Stromal cell of bone marrow (primary cell): ENCODE measurements at places on chromosomes 11 and 22.
A peak's percentile ranks its signal among the peaks of the same experiment; 100 is the strongest.

- no peak for DNase-seq
Observed at GRCh38 chr11:13327421-13327820, 49.8 kb downstream of the BMAL1 start.

GRCh38 chr11:2864901-2865300 lies 20.7 kb downstream of the CDKN1C start:
- no peak for DNase-seq

DNA sequence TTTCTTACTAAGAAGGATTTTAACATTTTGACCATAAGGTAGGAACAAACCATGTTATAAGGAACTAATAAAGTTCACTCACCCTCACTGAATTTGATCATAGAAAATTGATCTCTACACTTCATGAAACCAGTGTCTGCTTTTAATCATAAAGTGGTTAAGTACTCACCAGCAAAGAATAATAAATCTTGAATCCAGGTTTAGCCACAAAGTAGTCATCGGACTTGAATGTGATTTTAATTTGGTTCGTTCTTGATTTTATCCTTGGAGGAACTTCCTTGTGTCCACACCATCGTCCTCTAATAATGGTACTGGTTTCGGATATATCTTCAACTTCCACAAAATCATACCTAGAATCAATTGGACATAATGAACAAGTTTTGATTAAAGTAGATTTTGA lies 40.5 kb upstream of the DDI1 start:
- no peak for DNase-seq

DNA sequence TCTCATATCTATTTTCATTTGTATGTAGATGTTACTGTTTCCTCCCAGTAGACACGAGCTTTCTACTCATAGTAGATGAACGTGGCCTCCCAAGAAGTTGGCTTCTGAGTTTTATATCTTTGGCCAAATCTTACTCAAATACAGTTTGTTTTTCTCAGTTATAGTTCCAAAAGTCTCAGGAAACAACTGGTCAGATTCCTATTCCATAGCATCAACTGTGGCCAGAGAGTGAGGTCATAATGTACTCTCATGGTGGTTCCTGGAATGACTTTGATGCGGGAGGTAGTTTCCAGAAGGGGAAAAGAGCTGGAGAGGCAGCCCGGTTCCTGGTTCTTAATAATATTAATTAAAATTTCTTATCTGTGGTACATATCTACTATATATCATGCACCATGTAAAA lies 77.3 kb downstream of the SLC17A6 start:
- DNase-seq, result no peak

DNA sequence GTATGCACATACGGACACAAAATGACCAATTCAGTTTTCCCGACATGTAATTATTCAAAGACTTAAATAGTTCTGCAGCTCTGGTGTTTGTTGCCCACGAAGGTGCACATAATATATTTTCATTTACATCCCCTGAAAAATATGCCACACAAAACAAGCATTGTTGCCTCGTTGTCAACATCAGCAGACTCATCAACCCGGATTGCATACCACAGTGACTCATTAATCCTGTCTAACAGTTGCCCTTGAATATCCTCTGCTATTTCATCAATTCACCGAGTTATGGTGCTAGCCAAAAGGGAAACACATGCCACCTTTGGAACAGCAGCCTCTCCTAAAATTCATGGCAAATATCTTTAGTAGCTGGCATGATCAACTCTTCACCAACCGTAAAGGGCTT lies 582.2 kb downstream of the LRRC4C start:
- no peak for DNase-seq

DNA sequence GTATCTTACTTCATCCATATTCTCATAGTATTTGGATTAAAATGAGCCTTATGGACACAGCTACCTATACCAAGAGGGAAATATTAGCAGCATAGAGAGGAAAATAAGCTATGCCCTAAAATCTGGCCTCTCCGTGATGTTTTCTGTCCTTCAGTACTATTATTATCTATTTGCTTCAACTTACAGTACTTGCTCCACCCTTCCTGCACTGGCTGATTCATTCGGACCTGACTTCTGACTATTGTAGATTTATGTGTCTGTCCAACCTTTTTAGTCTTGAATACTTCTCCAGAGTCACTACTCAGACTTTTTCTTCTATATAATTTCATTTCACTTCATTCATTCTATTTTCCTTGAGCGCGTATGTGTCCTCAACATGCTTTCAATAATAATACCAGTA lies 45.1 kb upstream of the SESN3 start:
- DNase-seq, result no peak

DNA sequence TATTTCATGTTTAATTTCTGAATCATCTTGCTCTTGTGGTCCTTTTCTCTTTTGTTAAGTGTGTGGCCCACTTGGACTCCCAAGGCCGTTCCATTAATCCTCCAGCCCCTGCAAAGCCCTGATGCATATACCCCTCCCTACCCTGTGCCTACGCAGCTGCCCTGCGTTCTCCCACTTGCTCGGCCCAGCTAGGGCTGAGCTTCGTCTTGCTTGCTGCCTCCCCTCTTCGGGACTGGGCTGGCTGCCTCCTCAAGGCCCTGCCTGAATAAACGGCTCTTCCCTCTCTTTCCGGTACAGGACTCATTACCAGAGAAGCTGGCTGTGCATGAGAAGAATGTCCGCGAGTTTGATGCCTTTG lies 28.5 kb downstream of the ARHGAP1 start:
- no peak for DNase-seq

GRCh38 chr11:83441171-83441570 lies 155.0 kb upstream of the CCDC90B start:
- DNase-seq, result no peak

DNA sequence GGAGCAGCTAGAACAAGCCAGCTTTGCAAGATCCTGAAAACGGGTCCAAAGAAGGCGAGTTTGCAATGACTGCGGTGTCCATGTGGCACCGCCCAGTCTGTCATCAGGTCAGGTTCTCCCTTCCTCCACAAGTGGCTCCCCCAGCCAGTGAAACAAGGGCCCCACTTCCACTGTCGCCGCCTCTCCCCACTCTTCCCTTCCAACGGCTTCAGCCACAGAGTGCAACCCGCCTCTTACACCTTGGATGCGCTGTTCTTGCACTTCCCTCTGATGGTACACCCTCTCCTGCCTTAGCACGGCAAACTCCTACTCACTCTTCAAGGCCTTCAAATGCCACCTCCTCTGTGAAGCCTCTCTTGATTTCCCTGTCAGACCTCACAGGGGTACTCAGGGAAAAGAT lies 10.8 kb upstream of the TCF20 start:
- DNase-seq, result no peak

DNA sequence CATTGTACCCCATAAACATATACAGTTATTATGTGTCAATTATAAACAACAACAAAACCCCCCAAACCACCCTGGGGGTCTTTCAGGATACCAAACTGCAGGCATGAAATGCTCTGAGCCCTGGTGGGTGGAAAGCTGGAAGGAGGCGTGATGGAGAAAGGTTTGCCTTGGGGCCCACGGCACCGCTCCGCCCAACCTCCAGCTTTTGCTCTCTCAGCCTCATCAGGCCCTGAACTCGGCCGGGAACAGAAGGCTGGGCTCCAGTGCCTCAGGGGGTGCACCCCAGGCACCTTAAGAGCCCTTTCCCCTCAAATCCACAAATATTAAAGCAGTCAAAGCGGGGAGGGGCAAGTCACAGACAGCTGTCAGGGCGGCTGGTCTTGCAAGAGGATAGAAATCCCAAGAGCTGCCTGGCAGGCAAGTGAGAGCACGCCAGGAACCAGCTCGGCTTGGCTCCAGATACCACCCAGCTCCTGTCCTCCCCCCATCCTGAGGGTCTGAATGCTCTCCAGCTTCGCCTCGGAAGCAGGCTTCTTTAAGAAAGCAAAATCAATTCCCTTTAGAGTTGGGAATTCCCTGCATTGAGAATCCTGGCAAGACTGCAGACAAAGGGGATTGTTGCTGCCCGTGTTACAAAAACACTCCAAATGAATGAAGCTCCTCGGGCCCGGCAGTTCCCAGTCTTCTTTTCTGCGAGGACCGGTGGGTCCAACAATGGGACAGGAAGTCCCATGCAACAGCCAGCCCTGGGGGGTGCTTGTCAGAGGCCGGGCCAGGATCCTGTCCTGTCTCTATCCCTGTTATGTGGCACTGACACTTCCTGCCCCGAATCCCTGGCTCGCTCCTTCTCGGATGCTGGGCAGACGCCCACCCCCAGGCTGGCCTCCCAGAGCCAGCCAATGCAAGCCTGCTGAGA lies 80.8 kb downstream of the NAT10 start:
- no peak for DNase-seq

DNA sequence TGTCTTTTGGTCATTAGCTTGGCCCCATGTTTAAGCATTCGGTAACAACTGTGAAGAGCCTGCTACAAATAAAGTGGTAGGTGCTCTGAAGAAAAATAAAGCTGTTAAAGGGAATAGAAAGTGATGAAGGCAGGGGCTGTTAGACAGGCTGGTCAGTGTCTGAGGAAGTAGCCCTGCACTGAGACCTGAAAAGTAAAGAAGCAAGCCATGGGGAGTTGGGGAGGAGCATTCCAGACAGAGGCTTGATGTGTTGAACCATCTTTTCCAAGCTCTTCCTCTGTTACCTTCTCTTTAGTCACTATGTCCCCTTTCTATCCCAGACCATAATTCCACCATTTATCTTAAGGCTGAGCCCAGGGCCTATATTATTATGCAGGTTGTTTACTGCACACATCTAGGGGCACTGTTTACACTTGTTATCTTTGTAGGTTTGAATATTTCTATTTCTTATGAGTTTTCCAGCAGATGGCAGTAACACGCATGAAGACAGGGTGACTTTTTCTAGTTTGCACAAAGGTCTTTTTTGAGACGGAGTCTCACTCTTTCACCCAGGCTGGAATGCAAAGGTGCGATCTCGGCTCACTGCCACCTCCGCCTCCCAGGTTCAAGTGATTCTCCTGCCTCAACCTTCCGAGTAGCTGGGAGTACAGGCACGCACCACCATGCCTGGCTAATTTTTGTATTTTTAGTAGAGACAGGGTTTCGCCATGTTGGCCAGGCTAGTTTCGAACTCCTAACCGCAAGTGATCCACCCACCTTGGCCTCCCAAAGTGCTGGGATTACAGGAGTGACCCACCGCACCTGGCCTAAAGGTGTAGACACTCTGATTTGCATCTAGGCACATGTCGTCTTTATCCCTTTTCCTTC lies 23.0 kb downstream of the ZFTA start:
- no peak for DNase-seq

- DNase-seq, result no peak
Observed at GRCh38 chr11:92253421-92253820, 28.8 kb downstream of the FAT3 start.

GRCh38 chr22:25177226-25177625 lies 22.4 kb upstream of the CRYBB3 start:
- DNase-seq, result no peak

GRCh38 chr11:6862961-6863360 lies at the start of gene OR10A2:
OR10A2 (plus strand) TSS chr11:6863057; CDS start chr11:6869755, 6,698 bp downstream.
- DNase-seq, result no peak

DNA sequence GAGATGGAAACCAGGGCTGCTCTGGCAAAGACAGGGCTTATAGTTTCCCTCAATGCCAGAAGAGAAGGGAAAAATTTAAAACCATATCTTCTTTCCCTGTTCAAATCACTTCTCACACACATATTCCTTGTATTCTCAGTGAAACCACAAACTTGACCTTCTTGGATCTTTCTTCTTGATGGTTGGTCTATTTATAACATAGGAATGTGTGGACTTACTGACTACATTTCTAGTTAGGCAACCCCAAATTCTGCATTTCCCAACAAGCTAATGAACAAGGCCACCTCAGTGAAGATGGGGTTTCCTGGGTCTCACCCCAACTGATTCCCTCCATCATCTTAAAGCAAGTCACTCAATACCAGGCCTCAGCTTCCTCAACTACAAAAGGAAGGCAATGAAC lies 3.8 kb upstream of the QSER1 start:
- peak; percentile 33 for DNase-seq

DNA sequence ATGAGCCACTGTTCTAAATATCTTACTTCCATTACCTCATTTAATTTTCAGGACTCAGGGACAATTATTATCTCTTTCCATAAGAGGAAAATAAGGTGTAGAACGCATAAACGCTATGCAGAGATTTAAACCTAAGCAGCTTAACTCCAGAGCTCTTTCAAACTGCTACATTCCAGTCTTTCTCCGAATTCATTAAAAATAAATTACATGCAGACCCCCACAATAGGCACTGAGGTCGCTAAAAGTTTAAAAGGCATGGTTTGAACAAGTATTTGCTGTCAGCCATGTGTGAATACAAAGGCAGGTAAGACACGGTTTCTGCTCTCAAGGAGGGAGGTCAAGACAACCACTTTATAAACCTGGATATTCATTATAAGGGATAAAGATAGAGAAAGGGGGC lies 983 bp downstream of the NARS2 start:
- no peak for DNase-seq

GRCh38 chr22:25067851-25068421 lies 115.4 kb downstream of the KIAA1671 start:
- DNase-seq, result no peak

- DNase-seq, result no peak
Observed at GRCh38 chr11:36492724-36493304, 17.3 kb downstream of the TRAF6 start.

DNA sequence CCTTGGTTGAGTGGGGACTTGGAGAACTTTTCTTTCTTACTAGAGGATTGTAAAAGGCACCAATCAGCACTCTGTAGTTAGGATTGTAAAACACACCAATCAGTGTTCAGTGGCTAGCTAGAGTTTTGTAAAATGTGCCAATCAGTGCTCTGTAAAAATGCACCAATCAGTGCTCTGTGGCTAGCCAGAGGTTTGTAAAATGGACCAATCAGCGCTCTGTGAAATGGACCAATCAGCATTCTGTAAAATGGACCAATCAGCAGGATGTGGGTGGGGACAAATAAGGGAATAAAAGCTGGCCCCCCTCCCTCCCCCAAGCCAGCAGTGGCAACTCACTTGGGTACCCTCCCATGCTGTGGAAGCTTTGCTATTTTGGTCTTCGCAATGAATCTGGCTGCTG lies 5.5 kb upstream of the DRG1 start:
- no peak for DNase-seq

DNA sequence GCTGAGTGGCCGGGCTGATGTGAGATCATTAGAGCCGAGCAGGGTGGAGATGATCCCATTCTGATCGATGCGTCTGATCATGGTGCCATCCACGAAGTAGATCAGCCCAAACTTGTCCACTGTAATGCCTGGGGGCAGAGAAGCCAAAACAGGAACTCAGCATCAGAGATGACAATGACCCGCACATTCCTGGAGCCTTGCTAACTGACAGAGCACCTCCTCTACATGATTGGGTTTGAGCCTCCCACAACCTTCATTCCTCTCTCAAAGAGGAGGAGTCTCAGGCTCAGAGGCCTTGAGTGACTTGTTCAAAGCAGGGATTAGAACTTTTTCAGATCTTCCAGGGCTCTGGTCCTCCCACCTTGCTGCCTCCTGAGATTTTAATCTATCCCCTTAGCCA lies 133.7 kb upstream of the NARS2 start:
- no peak for DNase-seq

DNA sequence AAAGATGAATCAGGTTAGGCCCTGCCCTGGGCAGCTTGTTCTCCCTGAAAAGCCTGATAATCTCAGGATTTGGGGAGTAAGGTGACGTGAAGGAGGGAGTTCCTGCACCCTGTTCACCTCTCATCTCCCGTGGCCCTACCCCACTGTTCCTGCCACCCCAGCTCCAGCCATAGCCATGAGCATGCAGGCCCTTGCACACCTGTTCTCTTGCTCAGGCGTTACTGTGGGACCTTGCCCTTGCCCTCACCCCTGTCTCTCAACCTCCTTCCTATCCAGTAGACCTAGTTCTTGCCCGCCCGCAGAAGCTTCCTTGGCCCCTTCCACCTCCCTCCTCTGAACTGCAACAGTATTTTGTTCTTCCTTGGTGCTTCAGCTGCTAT lies 15.0 kb downstream of the TSKU start:
- no peak for DNase-seq

GRCh38 chr11:104916442-104916841 lies 18.2 kb upstream of the CASP12 start:
- no peak for DNase-seq

- no peak for DNase-seq
Observed at GRCh38 chr11:76603202-76603601, 67.3 kb downstream of the LRRC32 start.
